ENCODE measurements at places on chromosomes 1 and 21.

DNA sequence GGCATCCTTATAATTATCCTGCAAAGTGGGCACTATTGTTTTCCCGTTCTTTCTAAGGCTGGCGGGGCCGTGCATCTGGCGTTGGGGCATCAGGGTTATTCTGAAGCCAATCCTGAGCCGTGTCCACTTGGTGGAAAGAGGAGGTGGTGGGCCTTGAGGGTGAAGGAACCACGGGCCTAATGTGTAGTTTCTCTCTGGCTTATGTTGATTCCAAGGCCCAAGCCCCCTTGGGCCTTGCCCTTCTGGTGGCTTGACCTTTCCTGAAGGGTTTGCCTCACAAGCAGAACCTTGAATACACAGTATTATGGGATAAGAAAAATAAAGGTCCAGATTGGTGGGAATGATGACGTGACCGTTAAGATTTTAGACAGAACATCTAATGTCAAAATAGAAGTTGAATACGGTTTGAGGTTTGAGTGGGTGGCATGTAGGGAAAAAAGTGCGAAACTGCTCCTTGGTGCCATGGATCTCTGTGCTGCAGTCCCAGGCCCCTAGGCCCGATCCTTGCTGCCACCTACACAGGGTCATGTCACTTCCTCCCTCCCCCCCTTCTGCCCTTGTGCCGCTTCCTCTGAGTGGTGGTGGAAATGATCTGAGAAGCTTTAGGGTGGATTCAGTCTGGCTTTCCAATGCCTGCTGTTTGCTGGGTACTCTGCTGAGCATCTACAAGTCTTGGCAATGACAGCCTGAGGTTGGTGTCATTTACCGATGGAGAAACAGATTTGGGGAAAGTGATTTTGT lies 90.5 kb downstream of the PRDM2 start:
- DNase-seq = no peak

DNA sequence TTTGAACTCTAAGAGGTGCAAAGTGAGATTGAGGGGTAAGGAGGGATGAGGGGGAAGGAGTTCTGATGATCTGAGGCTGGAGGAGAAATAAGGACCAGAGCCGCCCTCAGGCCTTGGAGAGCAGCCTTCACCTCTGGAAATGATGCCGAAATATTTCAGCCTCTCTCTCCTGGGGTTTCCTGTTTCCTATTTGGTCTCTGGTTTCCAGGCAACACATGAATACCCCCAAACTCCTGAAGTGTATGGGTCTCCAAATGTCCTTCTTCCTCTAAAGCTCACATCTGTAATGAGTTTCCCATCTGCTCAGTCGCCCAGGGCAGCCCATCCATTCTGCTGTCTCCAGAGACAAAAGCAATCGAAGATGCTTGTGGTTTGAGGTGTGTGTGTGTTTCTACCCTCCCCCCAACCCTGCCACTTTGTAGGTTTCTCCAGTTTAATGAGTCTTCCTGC lies 52.0 kb upstream of the FAM20B start:
- DNase-seq = no peak

DNA sequence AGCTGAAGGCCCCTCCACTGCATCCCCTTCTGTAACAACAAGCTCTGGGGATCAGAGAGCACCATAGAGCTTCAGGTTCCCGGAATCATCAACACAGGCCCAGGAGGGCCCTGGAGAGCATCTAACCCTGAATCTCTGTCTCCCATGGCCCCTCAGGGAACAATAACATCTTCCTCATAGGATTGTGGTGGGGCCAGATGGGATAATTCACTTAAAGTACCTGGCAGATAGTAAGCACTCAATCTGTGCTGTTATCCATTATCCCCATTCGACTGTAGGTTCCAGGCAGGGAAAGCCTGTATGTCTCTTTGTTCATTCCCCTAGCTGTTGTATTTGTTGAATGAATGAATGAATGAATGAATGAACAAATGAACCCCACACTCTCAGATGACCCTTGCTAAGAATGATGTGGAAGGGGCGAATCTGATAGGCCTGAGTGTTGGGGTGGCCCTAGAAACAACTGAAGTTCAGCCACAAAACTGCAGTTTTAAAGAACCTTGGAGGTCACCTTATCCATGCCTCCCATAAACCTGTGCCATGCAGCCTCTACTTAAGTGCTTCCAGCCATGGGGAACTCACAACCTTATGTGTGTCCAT lies 14.5 kb downstream of the LAPTM5 start:
- DNase-seq = no peak

- no peak for DNase-seq
Measured at GRCh38 chr1:2183937-2184334, 10.6 kb downstream of the FAAP20 start.

- no peak for DNase-seq
Measured at GRCh38 chr1:198611219-198611618, 27.6 kb upstream of the PTPRC start.
